ENCODE measurements at places on chromosomes 1 and 21.

DNA sequence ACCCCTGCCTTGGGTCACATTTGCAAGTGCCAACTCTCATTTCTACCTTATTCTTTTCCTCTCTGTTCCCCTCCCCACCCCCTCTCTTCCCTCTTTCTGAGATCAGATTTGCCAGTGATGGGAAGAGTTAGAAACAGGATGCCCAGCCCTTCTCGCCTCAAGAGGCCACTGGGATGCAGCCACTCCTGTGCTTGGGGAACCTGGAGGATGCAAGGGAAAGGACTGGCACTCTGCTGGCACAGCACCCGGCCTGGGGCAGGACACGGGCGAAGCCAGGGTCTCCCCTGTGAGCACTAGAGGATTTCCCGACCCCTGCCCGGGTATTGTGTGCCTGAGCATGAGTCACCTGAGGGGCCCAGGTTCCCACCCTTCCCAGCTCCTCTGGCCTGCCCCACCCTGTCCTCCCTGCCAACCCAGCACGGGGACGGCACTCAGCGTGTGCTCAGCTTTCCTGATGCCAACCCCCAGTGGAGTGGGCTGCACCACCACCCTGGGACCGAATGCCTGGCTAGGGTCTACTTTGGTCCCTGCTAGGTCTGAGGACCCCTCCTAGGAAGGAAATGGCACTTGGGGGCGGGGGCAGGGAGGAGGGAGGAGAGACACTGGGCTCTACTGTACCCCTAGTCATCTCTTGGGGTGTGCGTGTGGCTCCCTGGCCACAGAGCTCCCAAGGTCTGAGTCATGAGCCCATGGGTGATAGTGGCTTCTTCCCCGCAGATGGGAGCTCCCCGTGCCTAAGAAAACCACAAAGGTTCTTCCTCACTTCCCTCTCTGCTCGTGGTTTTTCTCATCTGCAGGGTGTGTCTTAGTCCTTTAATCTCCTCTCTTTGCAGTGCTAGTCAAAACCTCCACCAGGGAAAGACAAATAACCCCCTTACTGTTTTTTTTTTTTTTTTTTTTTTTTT lies 12.4 kb downstream of the LMNA start:
- no peak for DNase-seq

DNA sequence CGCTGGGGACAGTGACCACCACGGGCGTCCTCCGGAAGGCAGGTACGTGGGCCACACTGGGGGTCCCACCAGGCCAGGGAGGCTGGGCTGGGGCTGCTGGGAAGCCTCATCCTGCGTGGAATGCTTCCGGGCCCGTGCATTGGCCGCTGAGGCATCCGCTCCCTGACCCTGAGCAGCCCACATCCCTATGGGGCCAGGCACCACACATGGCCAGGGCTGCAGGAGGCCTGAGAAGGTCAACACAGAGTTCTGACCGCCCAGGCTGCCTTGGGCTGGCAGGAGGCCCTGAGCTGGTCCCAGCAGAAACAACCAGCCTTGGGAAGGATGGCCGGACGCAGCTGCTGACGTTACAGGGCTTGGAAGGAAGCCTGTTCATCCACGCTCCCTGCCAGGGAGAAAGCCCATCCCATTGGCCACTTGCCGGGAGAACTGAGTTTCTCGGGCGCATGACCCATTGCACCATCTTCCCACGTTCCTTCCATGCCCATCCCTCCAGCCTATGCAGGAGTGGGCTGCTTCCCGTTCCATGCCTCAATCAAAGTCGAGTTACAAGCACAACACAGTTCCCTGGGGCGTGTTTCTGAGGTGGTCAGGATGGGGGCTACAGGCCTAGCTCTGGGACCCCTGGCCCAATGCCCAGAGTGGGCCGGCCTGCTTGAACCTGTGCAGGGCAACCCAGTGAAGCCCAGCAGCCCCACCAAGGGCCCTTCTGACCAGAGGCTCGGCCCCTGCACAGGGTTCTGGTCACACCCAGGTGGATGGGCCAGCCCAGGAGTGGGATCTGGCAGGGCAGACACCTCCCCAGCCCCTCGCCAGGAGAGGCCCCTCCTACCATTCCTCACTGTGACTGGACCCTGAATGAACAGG lies 31.7 kb downstream of the TRIM11 start:
- peak; percentile 94 for DNase-seq

GRCh38 chr1:158103861-158104522 lies 76.7 kb upstream of the CD1D start:
- DNase-seq = no peak

- DNase-seq = no peak
Observed at GRCh38 chr1:162840250-162840839, 20.6 kb downstream of the CCDC190 start.

GRCh38 chr1:203099805-203100515 lies 14.1 kb upstream of the MYOG start:
- DNase-seq = peak; percentile 79

- no peak for DNase-seq
Observed at GRCh38 chr1:235938709-235939479, 72.2 kb upstream of the LYST start.

GRCh38 chr1:157136133-157136532 lies 2.1 kb downstream of the ETV3 start:
- no peak for DNase-seq

GRCh38 chr1:234270093-234270492 lies 103.2 kb upstream of the COA6 start:
- DNase-seq = peak; percentile 0

DNA sequence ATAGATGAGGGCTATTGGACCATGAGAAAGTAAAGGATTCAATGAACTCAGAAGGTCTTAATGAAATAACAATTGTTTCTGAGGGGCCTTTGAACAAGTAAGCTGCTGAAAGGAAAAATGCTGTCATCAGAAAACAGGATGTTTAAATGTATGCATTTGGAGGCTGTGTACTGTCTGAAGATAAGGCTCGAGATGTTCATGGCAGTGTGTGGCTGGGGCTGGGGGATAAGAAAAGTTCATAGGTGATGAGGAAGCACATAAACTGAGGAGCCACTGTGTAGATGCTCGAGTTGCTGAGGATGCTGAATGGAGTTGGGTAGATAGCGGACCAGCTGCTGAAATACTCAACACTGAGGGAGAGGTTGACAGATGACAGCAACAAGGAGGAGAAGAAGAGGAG lies 17.8 kb downstream of the THEM4 start:
- DNase-seq = no peak

GRCh38 chr1:233440951-233441401 lies 113.5 kb downstream of the MAP3K21 start:
- no peak for DNase-seq

DNA sequence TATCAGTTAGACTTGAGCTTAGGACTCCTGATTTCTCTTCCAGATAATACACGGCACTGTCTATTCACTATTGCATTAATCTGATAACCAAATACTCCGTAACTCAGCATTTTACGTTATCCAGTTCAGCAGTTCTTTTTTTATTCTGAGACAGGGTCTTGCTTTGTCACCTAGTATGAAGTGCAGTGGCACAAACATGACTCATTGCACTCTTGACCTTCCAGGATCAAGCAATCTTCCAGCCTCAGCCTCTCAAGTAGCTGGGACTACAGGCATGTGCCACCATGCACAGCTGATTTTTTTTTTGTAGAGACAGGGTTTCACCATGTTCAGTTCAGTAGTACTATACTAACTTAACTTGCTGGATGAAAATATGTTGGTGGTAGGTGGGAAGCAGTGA lies 156.4 kb downstream of the PATJ start:
- DNase-seq = no peak

DNA sequence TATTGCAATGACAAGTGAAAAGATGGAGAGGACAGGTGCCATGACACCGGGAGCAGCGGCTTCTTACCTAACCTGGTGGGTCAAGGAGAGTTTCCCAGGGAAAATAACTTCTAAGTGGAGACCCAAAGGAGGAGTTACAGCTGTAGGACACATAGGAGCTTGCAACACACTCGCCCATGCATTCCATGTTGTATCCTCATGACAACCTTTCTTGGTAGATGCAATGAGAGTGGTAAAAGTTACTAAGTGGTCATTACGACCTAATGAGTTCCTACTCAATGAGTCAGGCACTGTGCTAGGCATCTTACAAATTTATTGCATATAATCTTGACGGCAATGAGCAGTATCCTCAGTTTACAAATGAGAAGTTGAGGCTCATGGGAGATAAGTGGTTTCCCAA lies 119.5 kb upstream of the HOOK1 start:
- no peak for DNase-seq

DNA sequence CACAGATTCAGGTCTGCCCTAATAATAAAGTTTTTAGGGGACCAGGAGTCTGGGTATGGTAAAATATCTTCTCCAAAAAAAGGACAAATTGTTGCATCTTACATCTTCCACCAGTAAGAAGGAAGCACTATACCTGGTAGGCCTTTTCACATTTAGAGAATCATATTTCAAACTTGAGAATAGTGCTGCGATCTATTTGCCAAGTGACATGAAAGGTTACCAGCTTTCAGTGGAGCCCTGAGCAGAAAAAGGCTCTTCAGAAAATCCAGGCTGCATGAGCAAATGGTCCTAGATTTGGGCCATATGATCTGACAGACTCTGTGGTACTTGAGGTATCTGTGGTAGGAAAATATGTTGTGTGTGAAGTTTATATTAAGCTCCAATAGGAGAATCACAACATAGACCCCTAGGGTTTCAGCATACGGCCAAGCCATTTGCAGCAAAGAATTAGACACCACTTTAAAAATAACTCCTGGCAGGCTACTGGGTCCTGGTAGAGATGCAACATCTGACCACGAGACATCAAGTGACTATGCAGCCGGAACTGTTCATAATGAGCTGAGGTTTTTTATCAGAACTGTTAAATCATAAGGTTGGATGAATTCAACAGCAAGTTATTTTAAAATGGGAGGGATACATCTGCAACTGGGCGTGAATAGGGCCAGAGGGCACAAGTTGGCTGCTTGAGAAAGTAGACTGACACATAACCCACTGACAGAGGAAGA lies 38.6 kb upstream of the CCDC190 start:
- no peak for DNase-seq

GRCh38 chr1:180198196-180198595 lies 31.9 kb upstream of the LHX4 start:
- no peak for DNase-seq

DNA sequence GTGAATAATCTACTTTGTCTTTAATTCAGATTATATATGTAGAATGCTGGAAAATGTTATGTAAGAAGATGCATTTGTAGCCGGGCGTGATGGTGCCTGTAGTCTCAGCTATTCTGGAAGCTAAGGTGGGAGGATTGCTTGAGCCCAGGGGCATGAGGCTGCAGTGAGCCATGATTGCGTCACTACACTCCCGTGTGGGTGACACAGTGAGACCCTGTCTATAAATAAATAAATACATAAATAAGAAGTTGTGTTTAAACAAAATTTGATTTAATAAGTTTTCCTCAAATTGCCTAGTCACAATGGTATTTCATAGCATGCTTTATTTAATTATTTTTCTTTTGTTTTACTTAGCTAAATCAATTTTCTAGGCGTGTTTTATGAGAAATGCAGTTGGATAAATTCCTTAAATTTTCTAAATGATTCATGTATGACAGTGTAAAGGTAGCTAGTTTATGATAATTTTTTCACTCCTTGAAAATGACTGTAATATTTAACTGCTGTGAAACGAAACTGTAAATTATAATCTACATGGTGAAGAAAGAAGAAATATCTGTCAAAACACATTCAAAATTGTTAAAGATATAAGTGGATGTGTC lies 232.6 kb downstream of the SRGAP2C start:
- DNase-seq = no peak

DNA sequence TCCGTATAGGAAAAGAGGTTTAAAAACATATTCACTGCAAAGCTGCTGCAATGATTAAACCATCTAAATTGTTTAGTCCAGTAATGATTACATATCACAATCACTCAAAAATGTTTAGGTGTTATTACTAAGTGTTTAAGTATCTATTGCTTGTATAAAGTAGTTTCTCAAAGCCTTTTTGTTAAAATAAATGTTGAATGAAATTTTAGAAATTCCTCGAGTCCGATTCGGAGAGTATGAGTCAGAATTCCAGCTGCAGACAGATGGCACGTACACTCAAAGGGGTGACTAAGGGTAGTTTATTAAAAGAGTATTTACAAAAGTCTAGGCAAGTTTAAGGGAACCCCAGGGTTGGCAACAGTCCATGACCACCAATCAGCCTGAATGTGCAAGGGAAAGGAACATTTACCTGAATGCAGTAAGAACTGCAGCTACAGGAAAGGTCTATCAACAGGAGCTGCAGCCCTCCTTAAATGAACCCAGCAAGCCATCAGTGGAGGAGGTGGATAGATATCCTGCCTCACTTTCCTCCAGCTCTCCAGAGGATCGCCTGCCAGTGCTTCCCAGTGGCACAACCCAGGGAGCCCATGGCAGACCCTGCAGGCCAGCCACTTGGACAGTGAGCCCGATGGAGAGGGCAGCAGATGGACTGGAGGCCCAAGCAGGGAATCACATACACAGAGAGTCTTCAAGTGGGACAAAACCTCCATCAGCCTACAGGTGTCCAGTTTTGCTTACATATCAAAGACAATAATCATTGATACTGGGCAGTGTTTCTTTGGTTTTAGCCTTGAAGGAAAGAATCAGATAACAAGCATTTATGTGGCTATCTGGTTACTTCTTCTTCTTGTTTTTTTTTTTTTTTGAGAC lies 92.1 kb upstream of the SLC44A3 start:
- no peak for DNase-seq

- no peak for DNase-seq
Observed at GRCh38 chr1:155091071-155092051, 12.7 kb downstream of the EFNA3 start.

DNA sequence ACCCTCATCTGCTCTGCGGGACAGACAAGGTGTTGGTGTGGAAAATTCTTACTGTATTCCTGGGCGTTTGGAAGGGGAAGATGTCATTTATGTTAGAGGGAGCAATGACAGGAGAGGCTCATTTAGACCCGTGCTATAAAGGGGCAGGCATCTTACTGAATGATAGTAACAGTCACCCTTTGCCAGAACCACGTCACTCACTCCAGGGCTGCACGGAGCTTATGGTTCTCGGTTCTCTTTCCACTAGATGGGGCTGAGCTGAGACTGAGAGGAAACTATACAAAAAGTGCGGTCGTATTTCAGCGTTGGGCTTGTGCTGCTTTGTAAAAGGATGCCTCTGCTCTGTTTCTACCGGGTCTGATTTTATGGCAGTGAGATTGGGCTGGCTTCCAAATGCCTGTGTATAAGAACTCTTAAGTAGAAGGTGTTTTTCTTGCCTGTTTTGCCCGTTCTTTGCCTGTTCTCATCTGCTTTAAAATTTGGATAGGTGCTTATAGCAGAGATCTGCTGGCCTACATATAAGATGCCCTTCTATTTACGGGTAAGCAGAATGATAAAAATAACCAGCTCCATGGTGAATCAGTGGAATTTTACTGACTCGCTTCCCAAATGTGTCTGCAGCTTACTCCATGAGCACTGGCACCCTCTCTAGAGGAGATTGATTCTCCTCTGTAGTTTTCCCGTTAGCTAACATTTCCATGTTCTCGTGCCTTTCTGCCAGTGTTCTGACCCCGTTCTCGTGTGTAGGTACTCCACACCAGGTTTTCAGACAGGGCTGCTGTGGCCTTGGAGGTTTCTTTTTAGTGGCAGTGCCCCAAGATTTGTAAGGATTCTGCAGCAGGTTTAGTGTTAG lies 55.9 kb downstream of the MRPS6 start:
- DNase-seq = no peak

GRCh38 chr1:27122652-27123051 lies 32.3 kb downstream of the SLC9A1 start:
- no peak for DNase-seq

- DNase-seq = no peak
Observed at GRCh38 chr1:243311809-243312208, 56.0 kb downstream of the SDCCAG8 start.

- DNase-seq = no peak
Observed at GRCh38 chr1:215523128-215523861, 43.8 kb upstream of the KCTD3 start.

- DNase-seq = no peak
Observed at GRCh38 chr1:26857473-26858060, 5.4 kb upstream of the SFN start.

Measured in vagina (tissue), 2 donors.